ENCODE measurements at places on chromosomes 1 and 21. TPM values are rescaled to one million over a fixed set of nuclear protein-coding genes. Genes with fewer than 3 reads are reported as not detected.

TCEANC2 gene
- 2.2 TPM for total RNA-seq

ASCL5 gene
- total RNA-seq: 0.21 TPM

GPR52 gene
- 0.21 TPM for total RNA-seq

DNAJC28 gene
- 0.85 TPM for total RNA-seq

OR6N1 gene
- not detected for total RNA-seq

GBP6 gene
- total RNA-seq: 38.6 TPM

COG2 gene
- 25.8 TPM for total RNA-seq

SEC16B gene
- total RNA-seq: 0.96 TPM

All from tracheal epithelial cell (primary cell).